ENCODE measurements at places on chromosomes 4 and X.

- no peak for DNase-seq
Observed at GRCh38 chrX:46727441-46727840, 31.5 kb downstream of the SLC9A7 start.

- DNase-seq = no peak
Observed at GRCh38 chrX:35115205-35115604, 172.6 kb downstream of the FAM47B start.

DNA sequence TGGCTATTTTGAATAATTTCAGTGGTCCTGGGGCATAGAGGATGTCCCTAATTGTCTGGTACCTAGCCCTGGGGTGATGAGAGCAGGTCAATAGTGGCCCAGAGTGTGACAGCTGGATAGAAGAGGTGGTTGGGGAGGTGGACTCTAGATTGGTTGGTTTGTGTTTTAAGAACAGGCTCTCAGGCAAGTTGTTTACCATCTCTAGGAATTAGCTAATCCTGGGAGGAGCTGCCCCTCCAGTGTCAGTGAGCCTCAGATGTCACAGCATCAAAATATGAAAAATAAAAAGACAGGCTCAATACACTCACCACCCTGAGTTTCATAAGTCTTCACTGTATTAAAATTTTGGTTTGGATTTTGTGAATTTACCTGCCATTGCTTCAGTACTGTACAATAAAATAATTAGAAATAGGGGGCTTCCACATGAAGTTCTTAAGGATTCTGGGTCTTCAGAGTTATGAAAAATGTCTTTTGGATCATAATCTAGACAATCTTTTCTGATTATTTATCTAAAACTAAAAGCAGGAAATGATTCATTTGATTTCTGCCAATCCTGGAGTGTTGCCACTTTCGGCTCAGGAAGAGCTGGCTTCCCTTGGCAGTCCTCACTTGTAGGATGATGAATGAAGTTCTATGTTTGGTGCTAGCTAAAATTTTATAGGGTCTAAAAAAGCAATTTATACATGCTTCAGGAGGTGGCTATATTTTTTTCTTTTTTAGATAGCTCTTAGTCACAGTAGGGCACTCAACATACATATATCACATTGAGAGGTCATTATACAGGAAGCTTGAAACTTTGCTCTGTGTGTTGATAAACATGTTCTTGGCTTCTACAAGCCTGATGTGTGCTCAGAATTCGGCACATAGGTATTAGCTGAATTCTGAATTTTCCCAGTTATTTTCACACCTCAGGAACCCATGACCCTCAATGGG, 395.1 kb downstream of the RAB28 start:
- DNase-seq = no peak

GRCh38 chr4:73053974-73054480, 15.5 kb downstream of the COX18 start:
- DNase-seq = no peak

DNA sequence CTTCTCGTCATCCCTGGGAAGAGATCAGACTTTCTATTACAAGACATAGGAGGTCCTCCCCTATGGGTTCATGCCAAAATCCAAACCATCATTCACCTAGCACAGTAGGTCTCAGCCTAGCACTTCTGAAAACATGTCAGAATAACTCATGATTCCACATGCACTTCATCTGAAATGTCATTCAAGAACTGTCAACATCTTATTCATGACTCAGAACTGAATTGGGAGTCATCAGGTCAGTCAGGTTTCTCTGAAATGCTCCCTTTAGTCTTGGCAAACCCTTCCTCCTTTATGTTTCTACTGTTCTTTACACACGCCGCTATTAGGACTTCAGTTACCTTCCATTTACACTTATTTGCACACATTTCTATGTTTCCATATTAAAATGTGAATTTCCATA, 67.2 kb downstream of the ANTXR2 start:
- DNase-seq = no peak

GRCh38 chr4:46503739-46504138, 113.8 kb upstream of the GABRA2 start:
- DNase-seq = no peak

DNA sequence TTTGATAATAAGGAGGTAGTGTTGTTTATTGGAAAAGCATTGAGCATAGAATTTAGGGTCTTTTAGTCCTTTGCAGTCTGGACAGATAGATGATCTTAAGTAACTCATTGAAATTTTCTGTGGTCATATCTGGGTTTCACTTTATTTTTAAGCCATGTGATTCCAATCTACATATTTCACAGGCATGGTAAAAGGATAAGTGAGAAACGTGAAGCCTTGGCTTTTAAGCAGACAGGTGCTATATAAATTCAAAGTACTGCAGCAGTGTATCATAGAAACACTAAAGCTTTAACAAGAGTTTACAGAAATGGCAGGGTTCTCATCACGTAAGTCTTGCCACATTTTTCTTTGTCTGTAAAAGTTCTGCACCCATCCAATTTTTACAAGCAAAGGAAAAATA, 4.9 kb downstream of the PLS3 start:
- DNase-seq = no peak

DNA sequence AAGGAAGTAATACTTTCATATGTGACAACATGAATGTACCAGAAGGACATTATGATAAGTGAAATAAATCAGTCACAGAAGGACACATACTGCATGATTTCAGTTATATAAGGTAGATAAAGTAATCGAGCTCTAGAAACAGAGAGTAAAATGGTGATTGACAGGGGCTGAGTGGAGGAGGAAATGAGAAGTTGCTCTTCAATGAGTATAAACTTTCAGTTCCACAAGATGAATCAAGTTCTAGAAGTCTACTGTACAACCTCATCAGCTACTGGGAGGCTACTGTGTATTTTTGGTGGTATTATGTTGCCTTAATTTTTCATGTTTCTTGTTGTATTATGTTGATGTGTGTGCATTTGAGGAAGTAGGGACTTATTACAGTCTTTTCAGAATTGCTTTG, 270.9 kb upstream of the GRIA3 start:
- DNase-seq = no peak

DNA sequence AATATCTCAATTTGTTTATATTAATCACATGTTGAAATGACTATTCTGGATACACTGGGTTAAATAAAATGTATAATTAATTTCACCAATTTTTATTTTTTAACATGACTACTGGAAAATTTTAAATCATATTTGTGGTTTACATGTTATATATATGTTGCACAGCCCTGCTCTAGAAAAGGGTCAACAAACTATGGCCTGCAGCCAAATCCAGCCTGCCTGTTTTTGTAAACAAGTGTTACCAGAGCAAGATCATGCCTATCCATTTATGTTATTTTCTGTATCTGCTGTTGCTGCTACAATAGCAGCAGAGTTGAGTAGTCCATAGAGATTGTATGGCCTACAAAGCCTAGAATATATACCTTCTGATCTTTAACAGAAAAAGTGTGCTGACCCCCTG, 1.2 kb downstream of the TCEANC start:
- no peak for DNase-seq

DNA sequence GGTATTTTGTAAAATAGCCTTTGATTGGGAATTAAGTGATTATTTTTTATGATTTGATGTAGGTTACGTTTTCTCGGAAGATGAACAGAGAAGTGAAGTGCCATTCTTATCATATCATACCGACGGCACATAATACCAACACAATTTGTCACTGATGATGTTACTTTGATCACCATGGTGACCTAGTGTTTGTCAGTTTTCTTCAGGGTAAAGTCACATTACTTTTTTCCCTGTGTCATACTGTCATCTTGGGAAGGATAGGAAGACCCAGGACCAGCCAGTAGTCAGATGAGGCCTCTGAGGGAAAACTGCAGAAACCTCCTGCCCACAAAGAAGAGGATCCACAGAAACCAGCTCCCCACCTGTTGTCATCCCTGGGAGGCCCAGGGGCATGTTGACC, 1.3 kb upstream of the MAGEC1 start:
- DNase-seq = no peak

DNA sequence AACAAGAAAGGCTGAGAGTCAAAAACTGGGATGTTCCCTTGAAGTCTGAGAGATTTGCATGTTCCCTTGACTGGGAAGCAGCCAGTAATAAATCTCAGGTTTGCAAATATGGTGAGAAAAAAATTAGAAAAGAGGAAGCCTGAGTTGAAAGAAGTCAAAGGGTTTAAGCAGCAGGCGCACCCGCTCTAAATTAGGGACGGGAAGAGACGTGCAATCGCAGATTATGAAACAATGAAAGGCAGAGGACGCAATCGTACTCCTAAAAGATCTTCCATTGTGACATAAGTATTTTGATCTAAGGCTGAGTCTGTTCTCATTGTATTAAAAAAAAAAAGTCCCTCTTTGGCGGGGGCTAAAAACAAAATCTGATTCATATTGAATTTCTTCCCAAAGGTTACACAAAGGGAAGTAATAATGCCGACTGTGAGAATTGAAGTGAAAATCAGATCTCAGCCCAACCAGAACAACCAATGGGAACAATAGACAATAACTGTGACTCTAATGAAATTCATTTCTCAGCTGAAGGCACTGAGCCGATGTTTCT, 28.2 kb downstream of the SAT1 start:
- no peak for DNase-seq

GRCh38 chrX:148938348-148938747, 437.9 kb downstream of the AFF2 start:
- no peak for DNase-seq

DNA sequence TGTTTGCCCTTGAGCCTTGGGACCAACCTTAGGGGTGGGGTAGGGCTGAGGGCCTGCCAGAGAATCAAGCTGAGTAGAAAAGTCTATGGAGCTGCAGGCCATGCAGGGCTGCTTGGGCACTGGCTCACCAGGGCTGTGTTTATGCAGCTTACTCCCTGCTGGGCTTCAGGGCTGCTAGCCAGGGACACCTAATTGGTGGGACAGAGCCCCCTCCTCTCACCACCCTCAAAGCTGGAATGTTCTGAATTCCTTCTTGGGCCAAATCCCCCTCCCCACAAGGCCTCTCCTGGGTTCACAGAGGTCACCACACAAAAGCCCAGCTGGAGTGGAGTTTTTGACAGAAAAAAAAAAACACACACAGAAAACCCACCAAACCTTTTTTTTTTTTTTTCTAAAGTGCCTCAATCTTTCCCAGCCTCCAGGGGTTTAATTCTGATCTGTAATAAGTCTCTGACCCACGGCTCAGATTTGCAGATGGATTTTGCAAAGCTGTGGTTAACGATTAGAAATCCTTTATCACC, at the start of gene CLDN2:
TSS of gene CLDN2 (plus strand) at position 471 of the 521 bp plus-strand sequence. CDS start 7,827 bp downstream, outside the sequence.
- peak; percentile 43 for DNase-seq

GRCh38 chr4:4271912-4272311, 18.0 kb downstream of the LYAR start:
- no peak for DNase-seq

DNA sequence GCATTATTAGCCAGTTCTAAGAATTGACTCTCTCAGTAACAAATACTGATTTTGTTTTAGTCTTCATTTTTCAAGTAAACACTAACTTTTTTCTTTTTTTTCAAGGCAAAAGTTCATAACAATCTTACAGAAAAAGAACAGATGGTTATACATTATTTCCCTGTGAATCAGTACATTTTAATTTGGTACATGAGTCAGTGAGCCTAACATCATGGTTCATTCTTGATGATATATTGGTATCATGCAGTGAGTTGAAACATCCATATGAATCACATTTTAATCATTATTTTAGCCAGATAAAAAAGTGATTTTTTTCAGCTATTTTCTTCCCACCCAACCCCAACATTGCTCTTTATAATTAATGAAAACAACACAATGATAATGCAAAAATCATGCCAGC, 184.3 kb upstream of the TACR3 start:
- no peak for DNase-seq

DNA sequence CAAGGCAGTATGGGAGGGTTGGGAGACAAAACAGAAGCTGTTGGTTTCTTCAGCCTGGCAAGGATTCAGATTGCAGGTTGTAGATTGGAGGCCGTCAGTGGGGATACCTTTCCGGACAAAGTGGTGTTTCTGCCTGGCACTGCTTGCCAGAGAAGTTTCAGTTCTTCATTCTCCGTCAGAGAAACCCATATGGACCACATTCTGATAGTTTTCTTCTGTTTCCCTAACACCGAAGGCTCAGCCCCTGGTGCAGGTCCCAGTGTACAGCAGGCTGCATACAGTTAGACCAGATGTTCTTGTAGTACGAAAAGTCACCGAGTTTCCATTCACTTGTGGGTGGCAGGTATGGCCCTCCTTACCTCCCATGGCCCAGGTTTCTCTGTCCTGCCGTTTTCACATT, 107.3 kb downstream of the PTTG2 start:
- no peak for DNase-seq

- DNase-seq = no peak
Observed at GRCh38 chr4:183934761-183935160, 29.7 kb downstream of the STOX2 start.
